ENCODE measurements at places on chromosomes 13 and 19.

DNA sequence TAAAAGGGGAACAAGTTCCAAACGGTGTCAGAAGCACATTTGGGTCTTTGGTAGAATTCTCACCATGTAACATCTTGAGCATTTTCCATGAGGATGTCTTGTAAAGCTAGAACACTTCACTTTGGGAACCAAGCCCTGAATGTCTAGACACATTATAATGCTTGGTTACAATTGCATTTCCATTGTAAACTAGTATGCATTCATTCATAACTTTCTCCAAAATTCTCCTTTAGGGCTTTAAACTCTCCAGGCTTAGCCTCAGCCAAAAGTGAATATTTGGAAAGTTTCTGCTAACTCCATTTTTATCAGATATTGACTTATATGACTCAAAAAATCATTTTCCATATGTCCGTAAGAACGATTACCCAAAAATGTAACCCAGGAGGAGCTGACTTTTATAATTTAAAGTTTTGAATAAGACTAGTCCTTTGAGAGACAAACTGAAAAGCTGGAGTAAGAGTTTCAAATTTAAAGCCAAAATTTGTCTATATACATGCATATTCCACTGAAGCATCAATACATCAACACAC, 1170.4 kb downstream of the EFNB2 start:
- no peak for DNase-seq

- no peak for DNase-seq
Observed at GRCh38 chr13:111183959-111184358, 68.8 kb downstream of the ARHGEF7 start.

DNA sequence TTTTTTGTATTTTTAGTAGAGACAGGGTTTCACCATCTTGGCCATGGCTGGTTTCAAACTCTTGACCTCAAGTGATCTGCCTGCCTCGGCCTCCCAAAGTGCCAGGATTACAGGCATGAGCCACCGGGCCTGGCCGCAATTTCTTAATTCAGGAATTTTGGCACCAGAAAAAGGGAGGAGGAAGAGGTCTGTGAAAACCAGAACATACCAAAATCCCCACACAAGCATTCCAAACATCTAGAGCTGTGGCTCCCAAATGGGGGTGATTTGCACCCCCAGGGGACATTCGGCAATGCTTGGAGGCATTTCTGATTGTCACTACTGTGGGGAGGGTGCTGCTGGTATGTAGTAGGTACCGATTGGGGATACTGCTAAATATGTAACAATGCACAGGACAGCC, 40.2 kb upstream of the ABCC4 start:
- no peak for DNase-seq

GRCh38 chr13:45833663-45834375, 17.7 kb downstream of the SIAH3 start:
- no peak for DNase-seq

DNA sequence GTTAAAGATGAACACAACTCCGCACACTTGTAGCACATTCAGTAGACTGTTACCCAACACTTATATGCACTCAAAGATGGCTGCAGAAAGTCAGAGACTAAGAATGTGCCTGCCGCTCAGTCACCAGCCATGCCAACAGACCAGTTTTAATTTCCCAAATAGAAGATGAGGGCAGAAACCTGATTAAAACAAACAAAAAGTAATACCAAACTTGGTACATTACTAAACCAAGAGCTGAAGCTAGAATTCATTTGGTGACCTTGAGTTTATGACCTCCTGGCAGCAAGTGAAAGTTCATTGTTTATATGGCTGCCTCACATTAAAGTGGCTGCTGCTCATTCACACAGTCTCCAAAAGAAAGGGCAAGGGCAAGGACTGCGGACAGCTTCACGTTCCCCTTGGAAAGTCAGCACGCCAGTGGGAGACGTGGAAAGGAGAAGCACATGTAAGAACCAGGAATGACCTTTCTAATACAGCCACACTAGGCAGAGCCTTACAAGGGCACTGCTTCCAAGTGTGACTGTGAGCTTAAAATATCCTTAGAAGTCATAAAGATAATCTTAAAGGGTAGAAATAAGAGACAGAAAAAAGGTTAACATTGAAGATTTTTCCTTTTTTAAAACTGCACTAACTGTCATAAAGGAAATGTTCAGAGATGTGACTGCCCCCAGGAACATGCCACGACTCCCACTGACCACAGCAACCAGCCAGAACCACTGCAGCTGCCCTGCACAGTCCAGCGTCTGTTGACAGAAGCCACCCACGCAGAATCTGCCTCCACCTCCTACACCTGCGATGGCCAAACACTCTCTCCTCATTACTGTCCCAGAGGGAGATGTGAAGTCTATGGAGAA, 73.5 kb downstream of the STK24 start:
- no peak for DNase-seq

DNA sequence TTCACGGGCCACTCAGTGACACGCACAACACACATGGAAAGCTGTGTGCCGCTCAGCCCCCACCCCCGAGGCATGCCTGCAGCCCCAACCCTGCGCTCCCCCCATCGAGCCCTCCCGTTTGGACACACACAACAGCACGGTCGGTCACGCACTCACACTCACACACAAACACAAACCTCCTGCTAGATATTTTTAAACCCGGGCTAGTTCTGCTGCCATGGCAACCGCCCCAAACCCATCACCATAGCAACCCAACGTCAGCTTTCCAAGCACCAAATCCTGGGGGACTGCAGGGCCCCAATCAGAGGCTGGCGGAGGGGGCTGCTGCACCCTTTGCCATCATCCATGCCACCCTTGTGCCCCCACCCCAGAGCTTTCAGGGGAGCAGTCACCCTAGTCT, 2.5 kb upstream of the NOVA2 start:
- no peak for DNase-seq

- DNase-seq = no peak
Observed at GRCh38 chr19:7921302-7921966, 1.3 kb downstream of the SNAPC2 start.

- no peak for DNase-seq
Observed at GRCh38 chr19:2811735-2812413, 7.8 kb upstream of the ZNF554 start.

- DNase-seq = no peak
Observed at GRCh38 chr19:2271234-2272103, 10.5 kb downstream of the PEAK3 start.
